ENCODE measurements at places on chromosomes 7 and 10. TPM values are rescaled to one million over a fixed set of nuclear protein-coding genes. Genes with fewer than 3 reads are reported as not detected.

The PFKFB3 gene
- total RNA-seq, result 40.0 TPM

DNA sequence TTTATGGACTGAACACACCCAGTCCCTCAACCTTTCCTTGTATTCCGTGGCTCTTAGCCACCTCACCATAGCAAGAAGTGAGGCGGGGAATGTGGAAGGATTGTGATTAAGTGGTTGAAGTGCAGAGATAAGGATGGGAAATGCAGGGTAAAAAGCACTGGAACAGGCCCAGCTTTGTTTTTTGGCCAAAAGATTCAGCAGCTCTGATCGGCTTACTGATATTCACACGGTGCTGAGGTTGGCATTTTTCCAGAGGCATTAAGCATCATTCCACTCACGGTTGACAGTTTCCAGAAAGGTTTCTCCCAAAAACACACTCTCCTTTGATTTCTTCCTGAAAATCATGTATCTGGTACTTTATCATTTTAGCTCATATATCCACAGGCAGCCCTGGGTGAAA lies 544.2 kb downstream of the CNTNAP2 start:
- no peaks in the 10 kb centered on the region for H3K4me1 ChIP-seq
- H3K27me3 ChIP-seq, result no peaks in the 10 kb centered on the region
- no peak overlapping the region for H3K27ac ChIP-seq
- peak; percentile 45 for DNase-seq
- H3K36me3 ChIP-seq, result no peaks in the 10 kb centered on the region

GRCh38 chr7:155189590-155189989 lies 108.1 kb upstream of the INSIG1 start:
- peaks cover 6% of the 10 kb centered on the region for H3K27me3 ChIP-seq
- H3K27ac ChIP-seq, result no peak overlapping the region

The NUTM2B gene
- total RNA-seq, result 1.3 TPM

The GIMAP4 gene
- total RNA-seq, result 66.2 TPM

GRCh38 chr10:60073781-60074656 lies 167.7 kb upstream of the CCDC6 start:
- no peaks in the 10 kb centered on the region for H3K4me1 ChIP-seq
- no peaks in the 10 kb centered on the region for H3K27me3 ChIP-seq
- no peak overlapping the region for H3K4me3 ChIP-seq
- no peak for DNase-seq
- H3K27ac ChIP-seq, result no peak overlapping the region

DNA sequence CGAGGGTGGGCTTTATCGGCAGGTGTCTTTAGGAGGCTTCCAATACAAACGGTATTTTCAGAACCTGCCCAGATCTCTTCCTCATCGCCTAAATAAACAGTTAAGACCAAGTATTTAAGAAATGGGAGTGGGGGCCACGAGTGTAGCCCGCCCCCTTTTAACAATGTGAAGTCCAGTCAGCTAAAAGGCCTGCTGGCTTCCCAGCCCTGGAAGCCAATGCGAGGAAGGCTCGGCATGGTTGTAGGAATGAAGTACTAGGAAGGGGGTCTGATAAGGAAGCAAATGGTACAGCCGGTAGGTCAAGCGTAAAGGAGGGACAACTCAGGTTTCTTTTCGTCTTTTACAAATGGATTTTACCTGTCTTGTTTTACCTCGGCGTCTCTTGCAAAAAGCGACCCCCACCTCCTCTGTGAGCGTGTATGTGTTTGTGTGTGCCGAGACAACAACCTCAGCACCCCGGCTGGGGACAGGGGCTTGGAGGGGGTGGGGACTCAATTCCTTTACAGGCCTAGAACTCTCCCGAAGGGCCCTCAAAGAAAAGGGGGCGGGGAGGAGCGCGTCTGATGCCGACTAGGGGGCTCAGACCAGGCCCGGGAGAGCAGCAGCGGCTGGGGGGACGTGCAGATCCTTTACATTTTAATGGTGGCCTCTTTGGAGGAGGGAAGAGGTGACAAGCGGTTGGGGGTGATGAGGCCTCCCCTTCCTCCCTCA lies 147.6 kb downstream of the GPR85 start:
- no peaks in the 10 kb centered on the region for H3K27me3 ChIP-seq
- peak; percentile 80 for DNase-seq
- peak overlapping the region; percentile 87 for H3K4me3 ChIP-seq
- H3K4me1 ChIP-seq, result peaks cover 15% of the 10 kb centered on the region

GRCh38 chr10:13068071-13068470 lies 31.9 kb upstream of the OPTN start:
- H3K27ac ChIP-seq, result no peak overlapping the region
- no peaks in the 10 kb centered on the region for H3K36me3 ChIP-seq
- no peak overlapping the region for H3K4me3 ChIP-seq
- H3K4me1 ChIP-seq, result no peaks in the 10 kb centered on the region
- DNase-seq, result no peak
- peaks cover 17% of the 10 kb centered on the region for H3K27me3 ChIP-seq

The DIP2C gene
- 15.2 TPM for total RNA-seq

- no peaks in the 10 kb centered on the region for H3K27me3 ChIP-seq
- no peak overlapping the region for H3K4me3 ChIP-seq
- no peaks in the 10 kb centered on the region for H3K36me3 ChIP-seq
Measured at GRCh38 chr10:50393784-50394467, 142.6 kb upstream of the ASAH2 start.

- DNase-seq, result no peak
- H3K36me3 ChIP-seq, result no peaks in the 10 kb centered on the region
- H3K27me3 ChIP-seq, result no peaks in the 10 kb centered on the region
- H3K4me1 ChIP-seq, result no peaks in the 10 kb centered on the region
- H3K4me3 ChIP-seq, result no peak overlapping the region
- no peak overlapping the region for H3K27ac ChIP-seq
Measured at GRCh38 chr7:158458096-158458495, 129.5 kb downstream of the PTPRN2 start.

GRCh38 chr7:114104035-114104434 lies 185.2 kb upstream of the PPP1R3A start:
- no peak for DNase-seq
- no peak overlapping the region for H3K4me3 ChIP-seq
- no peaks in the 10 kb centered on the region for H3K27me3 ChIP-seq

The ETV1 gene
- total RNA-seq, result 62.8 TPM

- H3K27ac ChIP-seq, result no peak overlapping the region
- H3K27me3 ChIP-seq, result no peaks in the 10 kb centered on the region
- H3K4me1 ChIP-seq, result no peaks in the 10 kb centered on the region
Measured at GRCh38 chr10:133372507-133372906, 647 bp downstream of the ECHS1 start.

GRCh38 chr7:14207138-14207537 lies 217.7 kb upstream of the ETV1 start:
- H3K27me3 ChIP-seq, result no peaks in the 10 kb centered on the region
- H3K36me3 ChIP-seq, result no peaks in the 10 kb centered on the region
- DNase-seq, result no peak
- H3K4me1 ChIP-seq, result no peaks in the 10 kb centered on the region

GRCh38 chr10:70404787-70405036 lies 767 bp downstream of the EIF4EBP2 start:
- H3K4me1 ChIP-seq, result peaks cover 6% of the 10 kb centered on the region
- peak overlapping the region; percentile 83 for H3K4me3 ChIP-seq
- H3K27ac ChIP-seq, result peak overlapping the region; percentile 99
- H3K27me3 ChIP-seq, result no peaks in the 10 kb centered on the region
- DNase-seq, result no peak

- no peak overlapping the region for H3K4me3 ChIP-seq
- peak; percentile 7 for DNase-seq
- no peak overlapping the region for H3K27ac ChIP-seq
Measured at GRCh38 chr7:125084196-125084595, 154.6 kb upstream of the POT1 start.

DNA sequence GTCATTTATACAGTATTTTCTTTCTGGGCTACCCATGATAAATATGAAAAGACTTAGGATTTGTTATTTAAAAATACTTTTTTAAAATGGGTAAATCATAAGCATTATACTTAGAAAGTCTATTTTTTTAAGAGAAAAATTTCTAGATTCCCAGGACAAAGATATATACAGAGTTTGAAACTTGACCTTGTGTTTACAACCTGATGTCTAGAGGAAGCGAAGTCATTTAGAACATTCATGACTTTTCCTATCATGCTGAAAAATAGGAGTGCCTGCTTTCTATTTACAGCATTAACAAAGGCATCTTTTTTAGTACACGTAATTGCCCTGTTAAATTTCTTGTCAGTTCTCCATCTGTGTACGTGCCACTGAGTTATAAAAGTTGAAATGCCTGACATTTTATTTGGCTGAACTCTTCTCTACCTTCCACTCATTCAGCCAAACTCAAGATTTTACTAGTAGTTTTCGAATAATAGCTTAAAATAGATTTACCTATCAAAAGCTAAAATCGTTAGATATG lies 23.0 kb downstream of the GNAT3 start:
- H3K27ac ChIP-seq, result no peak overlapping the region
- no peak for DNase-seq
- no peaks in the 10 kb centered on the region for H3K27me3 ChIP-seq
- H3K4me3 ChIP-seq, result no peak overlapping the region
- no peaks in the 10 kb centered on the region for H3K4me1 ChIP-seq

DNA sequence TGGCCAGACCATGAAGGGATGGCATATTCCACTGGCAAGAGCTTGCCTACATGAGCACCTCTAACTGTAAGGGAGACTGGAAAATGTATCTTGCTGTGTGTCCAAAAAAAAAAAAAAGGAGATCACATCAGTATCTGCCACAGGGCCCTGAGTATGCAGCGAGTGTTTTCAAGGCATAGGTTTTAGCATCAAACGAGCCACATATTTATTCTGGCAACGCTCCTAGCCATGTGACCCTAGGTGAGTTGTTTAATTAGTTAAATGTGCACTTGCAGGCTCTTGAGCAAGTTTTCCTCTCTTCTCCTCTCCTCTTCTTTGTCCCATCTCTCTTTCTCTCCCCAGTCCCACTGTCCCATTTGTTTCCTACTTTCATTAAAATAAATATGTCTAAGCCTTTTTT lies 428.7 kb upstream of the AKR1E2 start:
- no peaks in the 10 kb centered on the region for H3K27me3 ChIP-seq
- no peak overlapping the region for H3K4me3 ChIP-seq
- H3K4me1 ChIP-seq, result no peaks in the 10 kb centered on the region

- DNase-seq, result no peak
- no peaks in the 10 kb centered on the region for H3K4me1 ChIP-seq
- H3K4me3 ChIP-seq, result no peak overlapping the region
- H3K36me3 ChIP-seq, result no peaks in the 10 kb centered on the region
- no peaks in the 10 kb centered on the region for H3K27me3 ChIP-seq
Measured at GRCh38 chr10:21904930-21905329, 98.6 kb downstream of the DNAJC1 start.

The CHRM2 gene
- 0.61 TPM for total RNA-seq

DNA sequence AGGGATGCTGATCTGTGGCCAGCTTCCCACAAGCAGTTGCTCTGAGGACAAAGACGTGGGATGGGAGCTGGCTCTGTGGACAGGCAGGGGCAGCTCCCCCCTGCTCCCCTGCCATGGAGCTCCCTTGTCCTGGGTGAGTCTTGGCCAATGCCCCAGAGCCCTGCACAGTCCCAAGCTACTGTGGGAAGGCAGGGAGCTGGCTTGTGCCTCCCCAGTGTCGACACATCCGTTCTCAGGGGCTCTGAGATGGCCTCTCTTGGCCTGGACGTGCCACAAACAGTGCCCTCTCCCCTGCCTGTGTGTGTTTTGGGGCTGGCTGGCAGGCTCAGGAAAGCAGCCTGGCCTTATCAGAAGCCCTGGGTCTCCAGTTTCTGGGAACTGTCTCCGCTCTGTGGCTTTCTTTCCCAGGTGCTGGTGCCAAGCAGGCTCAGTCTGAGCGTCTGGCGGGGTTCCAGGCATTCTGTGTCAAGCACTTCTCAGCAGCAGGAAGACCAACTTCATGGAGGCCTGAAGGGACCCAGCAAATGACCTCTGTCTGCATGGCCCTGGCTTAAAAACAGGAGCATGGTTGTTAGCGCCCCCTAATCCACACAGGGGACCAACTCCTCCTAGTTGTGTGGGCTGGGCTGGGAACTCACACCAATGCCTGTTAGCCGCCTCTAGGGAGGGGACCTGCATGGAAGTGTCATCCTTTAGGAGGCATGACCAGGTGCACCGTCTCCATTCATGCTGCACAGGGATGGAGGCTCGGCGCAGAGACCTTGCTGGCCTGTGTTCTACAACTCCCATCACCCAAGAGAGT lies 375.2 kb downstream of the RPS24 start:
- peaks cover 3% of the 10 kb centered on the region for H3K4me1 ChIP-seq
- peak overlapping the region; percentile 78 for H3K27ac ChIP-seq
- peak; percentile 81 for DNase-seq
- no peaks in the 10 kb centered on the region for H3K27me3 ChIP-seq
- no peaks in the 10 kb centered on the region for H3K36me3 ChIP-seq

- no peak overlapping the region for H3K4me3 ChIP-seq
- no peak for DNase-seq
- H3K4me1 ChIP-seq, result peaks cover 3% of the 10 kb centered on the region
- H3K27ac ChIP-seq, result no peak overlapping the region
Measured at GRCh38 chr10:52570490-52570889, 202.1 kb downstream of the MBL2 start.

- peaks cover 4% of the 10 kb centered on the region for H3K4me1 ChIP-seq
- peak; percentile 68 for DNase-seq
Measured at GRCh38 chr10:72334825-72335393, 19.8 kb downstream of the DNAJB12 start.

DNA sequence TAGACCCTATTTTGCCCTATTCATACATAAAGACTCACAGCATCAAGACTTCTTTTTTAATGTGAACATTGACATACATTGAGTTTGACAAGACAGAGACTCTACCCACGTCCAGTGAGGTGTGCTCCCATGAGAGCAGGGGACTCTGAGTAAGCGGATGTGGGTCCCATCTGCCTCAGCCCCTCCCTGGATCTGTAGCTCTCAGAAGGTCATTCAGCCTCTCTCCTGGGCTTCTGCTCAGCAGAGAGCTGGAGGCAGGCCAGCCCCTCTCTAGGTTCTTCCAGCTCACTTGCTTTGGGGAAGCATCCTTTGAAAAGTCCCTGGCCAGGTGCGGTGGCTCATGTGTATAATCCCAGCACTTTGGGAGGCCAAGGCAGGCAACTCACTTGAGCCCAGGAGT lies 146.9 kb upstream of the ZMIZ1 start:
- no peak overlapping the region for H3K27ac ChIP-seq
- H3K36me3 ChIP-seq, result no peaks in the 10 kb centered on the region
- no peak for DNase-seq
- peaks cover 16% of the 10 kb centered on the region for H3K4me1 ChIP-seq

GRCh38 chr7:36984041-36984521 lies 259.8 kb upstream of the AOAH start:
- no peaks in the 10 kb centered on the region for H3K27me3 ChIP-seq
- no peaks in the 10 kb centered on the region for H3K36me3 ChIP-seq
- peaks cover 8% of the 10 kb centered on the region for H3K4me1 ChIP-seq
- no peak for DNase-seq
